ENCODE measurements at places on chromosomes 2 and 18.

GRCh38 chr2:126781806-126782205 lies 116.9 kb upstream of the TEX51 start:
- no peak for DNase-seq

- no peak for DNase-seq
Observed at GRCh38 chr2:109375131-109375561, 238.6 kb downstream of the SEPTIN10 start.

GRCh38 chr2:86336675-86337243 lies 667 bp downstream of the REEP1 start:
- no peak for DNase-seq

DNA sequence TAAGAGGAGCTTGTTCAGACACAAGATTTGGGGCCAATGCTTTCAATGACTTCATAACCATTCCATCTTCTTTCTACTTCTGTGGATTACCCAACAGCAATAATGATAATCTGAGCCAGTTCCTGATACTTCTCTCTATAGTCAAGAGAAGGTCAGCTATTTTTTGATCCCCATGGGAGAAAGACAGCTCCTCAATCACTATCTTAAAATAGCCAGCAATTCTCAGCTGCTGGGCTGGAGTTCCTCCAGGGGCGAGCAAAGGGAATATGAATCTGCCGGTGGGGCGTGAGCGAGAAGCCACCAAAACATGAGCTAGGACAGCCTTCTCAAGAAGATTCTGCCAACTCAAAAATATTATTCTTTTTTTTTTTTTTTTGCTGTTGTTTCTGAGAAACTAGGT lies at the start of gene TMEM182:
TSS of gene TMEM182 (plus strand) at position 269 of the 400 bp plus-strand sequence. CDS start 187 bp downstream, outside the sequence.
- no peak for DNase-seq

DNA sequence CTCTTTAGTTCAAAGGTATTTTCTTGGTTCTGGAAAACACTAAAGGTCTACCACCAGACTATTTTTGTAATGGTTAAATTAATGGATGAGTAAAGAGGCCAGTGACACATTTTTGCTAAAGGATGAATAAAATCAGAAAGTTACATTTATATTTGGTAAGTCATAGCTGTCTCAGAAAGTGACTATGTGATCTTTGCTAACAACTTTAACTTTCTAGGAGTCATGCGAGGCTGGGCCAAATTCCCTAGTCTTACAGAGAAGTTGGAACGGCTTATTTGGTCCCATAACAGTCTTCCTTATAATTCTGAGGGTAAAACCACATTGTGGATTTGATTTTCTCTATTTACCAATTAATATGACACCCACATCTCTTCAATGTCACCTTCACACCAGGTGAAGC lies 198.1 kb downstream of the PDE1A start:
- no peak for DNase-seq

- DNase-seq: no peak
Observed at GRCh38 chr2:239559417-239560261, 158.8 kb upstream of the HDAC4 start.

DNA sequence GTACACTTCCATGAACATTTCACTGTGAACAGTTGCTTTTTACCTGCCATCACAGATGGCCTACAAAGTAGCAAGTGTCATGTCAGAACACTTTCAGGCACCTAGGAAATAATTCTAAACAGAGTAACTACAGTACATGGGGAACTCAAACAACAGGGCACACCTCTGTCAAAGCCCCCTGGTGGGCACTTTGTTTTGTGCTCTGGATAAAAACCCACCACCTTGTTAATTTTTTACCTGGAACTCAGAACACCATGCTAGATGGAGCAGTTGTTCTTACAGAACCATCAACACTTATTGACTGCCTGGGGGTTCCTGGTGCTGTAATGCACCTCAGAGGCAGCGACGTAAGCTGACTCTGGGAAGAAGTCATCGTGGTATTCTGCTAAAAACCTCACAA lies 2.3 kb downstream of the MSL3B start:
- peak; percentile 46 for DNase-seq

DNA sequence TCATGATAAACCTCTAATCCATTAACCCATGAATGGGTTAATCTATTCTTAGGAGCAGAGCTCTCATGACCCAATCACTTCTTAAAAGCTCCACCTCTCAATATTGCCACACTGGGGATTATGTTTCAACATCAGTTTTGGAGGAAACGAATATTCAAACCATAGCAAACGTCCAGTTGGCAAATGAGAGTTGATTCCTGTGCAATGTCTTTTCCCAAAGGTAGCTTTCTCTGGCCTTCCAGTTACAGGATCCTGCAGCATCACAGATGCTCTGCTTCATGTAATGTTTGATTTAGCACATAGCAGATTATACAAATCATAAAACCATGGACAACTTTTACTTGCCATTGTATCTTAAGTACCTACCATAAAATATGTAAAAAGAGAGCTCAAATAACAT lies 481.0 kb downstream of the TNS1 start:
- DNase-seq: no peak

DNA sequence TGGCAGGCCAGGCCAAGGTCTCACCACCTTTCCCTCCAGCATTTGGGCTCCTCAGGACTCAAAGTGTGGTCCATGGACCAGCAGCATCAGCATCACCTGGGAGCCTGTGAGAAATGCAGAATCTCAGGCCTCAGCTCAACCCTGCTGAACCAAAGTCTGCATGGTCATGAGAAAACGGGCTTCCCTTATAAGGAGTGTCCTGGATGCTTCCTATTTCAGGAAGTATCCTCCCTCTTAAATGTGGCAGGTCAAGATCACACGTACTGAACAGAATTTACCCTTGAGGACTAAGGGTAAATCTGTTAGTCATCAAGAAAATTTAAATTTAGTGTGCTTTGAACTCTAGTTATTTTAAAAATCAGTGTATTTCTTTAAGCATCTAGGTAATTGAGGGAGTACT lies 11.8 kb downstream of the CD8A start:
- DNase-seq: no peak

- DNase-seq: no peak
Observed at GRCh38 chr18:75034937-75035336, 174.0 kb downstream of the PTGR3 start.

- DNase-seq: no peak
Observed at GRCh38 chr2:228777855-228778355, 493.2 kb downstream of the PID1 start.

DNA sequence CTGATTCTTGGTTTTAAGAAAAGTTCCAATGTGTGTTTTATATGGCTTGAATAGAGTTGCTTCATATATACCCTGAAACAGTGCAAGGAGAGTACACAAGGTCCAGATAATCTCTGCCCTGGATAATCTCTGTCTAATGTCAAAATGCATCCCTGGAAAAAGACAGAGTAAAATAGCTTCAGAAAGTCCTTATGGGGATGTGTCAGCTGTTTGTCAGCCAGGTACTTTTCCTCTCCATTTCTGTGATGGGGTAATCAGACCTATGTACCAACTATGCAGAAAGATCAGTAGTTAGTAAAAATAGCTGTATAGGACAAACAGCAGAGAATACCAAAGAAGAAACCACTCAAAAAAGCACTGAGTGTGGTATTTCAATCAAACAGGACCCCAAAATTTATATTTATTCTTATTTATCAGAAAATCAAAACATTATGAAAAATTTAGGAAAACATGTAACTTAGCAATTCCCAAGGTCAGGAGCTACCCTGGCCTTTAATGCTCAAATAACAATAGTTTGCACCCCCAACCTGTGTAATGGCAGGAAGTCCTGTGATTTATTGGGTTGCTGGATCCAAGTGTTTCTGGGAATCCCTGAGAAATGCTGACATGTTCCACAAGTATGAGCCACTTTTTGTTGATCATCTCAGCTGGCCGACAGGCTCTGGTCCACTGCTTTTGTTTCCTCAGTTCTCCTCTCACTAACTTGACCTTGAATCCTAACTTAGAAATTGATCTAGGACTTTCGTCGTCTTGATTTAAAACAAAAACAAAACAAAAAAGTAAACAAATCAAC lies 69.6 kb downstream of the MDH1 start:
- DNase-seq: no peak

GRCh38 chr2:134603966-134604365 lies 114.8 kb downstream of the TMEM163 start:
- DNase-seq: no peak

DNA sequence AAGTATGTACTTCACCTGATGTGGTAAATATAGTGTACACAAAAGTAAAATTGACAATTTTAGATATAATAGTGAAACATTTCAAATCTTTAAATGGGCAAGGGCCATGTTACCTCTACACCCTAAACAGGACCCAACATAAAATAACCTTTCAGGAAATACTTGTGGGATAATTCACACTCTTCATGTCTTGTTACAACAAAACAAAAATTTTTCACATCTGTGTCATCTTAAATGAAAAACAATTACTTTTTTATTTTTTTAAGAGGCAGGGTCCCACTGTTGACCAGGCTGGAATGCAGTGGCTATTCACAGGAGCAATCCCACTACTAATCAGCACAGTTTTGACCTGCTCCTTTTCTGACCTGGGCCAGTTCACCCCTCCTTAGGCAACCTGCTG lies 42.1 kb downstream of the SRBD1 start:
- no peak for DNase-seq

DNA sequence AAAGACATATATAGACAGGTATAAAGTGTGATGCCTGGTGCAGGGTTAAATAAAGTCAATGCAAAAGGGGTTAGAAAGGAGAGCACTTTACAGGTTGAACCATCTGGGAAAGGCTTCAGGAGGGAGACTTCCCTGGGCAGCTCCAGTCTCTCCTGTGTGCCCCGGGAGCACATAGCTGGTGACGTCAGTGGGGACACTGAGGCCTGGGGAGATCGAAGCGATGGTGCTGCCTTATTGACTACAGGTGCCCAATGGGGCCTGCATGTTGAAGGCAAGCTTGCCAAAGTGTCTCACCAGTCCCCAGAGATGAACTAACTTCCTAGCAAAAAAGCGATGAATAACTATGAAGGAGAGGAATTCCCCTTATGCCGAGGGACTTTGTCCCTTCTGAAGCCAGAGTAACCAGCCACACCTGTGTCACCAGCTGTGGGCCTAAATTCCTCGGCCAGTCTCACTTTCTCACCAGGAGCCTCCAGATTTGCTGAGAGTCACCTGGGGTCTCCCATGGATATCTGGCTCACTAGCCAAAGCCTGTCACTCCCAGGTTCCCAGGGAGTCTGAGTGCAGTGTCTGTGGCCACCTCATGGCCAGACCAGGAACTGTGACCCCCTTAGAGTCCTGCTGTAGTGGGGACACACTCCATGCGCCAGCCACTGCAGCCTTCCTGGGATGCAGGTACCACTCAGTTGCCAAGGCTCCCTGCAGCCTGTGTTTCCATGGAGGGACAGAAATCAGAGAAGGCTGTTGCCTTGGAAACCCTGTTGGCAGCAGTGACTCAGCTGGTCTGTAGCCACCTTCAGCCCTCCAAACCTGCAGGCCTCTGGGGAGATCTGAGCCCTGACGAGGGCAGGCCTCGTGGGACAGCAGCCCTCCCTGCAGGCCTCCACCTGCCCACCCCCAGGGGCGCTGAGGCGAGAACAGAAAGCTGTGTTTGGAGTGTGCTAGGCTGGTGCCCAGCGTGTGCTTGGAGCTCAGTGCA lies 128.7 kb downstream of the CTIF start:
- peak; percentile 30 for DNase-seq

GRCh38 chr2:142877216-142877838 lies at the start of gene KYNU:
TSS of gene KYNU (plus strand) at chr2:142877664. CDS start at chr2:142885368, 7,704 bp downstream.
- DNase-seq: no peak

DNA sequence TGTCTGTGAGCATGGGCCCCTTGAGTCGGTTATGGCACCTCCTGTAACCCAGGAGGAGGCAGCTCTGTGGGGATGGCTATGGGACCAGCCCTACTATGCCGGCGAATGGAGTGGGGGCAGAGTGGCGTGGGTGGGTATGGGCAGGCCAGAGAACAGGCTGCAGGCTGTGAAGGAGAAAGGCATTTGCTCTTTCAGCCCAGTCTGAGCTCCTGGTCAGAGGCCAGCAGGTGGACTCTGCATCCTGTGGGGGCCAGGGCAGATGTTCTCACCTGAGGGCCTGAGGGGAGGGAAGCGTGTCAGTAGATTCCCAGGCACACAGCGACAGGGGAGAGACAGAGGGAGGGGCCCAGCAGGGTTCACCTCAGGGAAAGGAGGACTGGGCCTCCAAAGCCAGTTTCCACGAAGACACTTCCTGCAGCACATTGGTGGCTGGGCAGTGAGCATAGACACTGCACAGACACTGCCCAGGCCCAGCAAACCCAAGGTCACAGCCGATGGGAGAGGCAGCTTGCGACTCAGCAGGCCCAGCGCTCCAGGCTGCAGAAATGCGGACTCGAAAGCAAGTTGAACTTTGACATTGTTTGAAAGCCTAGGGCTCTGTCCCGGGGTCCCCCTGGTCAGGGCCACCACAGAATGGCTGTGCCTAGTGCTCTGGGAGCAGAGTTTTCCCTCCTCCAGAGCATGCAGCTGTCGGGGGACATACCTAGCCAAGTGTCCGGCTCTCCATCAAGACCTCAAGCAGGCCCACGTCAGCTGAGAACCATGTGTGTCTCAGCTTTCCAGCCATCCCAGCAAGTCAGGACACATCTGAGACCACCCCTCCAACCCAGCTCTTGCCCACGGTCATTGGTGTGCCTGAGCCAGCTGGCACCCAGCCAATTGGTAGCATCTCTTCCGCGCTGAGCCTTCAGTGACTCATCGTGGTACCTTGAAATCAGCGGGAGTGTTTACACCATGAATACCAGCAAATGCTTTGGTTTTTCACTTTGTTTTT lies 53.8 kb downstream of the TGOLN2 start:
- peak; percentile 20 for DNase-seq

- DNase-seq: no peak
Observed at GRCh38 chr18:57497372-57498294, 62.5 kb downstream of the ONECUT2 start.

- DNase-seq: no peak
Observed at GRCh38 chr2:224405841-224406370, 4.0 kb upstream of the FAM124B start.

- no peak for DNase-seq
Observed at GRCh38 chr2:44210362-44210761, 41.7 kb downstream of the PPM1B start.

DNA sequence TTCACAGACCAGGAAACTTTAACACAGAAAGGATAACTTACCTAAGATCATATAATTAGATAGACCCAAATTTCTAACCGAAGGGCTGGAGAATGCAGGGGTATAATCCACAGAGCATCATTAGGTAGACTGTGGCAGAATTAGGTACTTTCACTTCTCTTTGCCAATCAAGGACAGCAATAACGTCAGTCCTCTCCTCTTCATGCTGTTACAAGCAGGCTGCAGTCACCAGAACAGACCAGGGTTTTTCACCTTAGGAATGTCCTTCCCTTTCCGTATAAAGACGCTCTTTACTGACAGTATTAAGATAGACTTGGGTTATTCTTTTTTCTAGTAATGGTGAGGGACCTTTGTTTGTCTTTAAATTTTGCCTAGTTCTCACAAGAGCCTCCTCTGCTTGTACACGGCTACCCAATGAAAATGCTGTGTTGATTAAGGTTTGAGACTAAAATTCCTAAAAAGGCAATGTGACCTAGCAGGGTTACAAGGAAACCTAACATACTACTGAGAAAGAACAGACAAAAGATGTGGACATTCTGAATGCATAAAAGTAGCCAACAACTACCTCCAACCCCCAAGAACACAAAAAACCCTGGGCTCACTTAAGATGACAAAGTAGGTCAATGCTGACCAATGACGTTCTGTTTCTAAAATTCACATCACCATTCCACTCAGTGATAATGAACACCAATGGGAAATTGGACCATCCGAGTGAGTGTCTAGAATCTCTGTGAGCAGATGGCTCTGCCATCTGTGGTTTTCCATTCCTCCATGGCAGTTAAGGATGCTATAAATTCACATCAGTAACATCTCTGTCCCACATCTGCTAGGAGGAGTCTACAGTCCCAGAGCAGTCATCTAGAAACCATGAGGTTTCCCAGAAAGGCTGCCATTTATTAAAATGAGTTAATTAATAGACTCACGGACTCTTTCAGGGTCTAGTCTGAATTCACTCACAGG lies 2.1 kb downstream of the PDIA6 start:
- no peak for DNase-seq

GRCh38 chr2:163436963-163437362 lies 298.8 kb downstream of the FIGN start:
- DNase-seq: peak; percentile 2
